ENCODE measurements at places on chromosomes 4 and X.
A peak's percentile ranks its signal among the peaks of the same experiment; 100 is the strongest.

- DNase-seq = no peak
Observed at GRCh38 chr4:186881521-186882220, 158.0 kb upstream of the FAT1 start.

DNA sequence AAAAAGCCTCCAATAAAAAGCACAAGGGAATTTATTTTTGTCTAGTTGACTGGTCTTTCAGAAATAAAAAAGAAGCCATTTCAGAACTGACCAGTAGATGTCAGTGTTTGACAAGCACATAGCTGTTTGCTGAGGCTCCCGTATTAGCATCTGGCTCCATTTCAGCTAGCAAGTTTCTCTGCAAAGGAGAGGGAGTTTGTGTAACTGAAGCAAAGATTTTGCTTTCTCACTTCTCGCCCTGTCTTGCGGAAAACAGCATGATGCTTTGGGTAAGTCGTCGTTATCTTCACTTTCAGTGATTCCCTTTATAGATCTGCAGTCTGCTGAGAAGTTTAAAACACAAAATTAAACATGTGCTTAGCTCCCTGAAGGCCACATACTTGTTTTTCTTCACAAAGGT, 85.5 kb downstream of the CT47B1 start:
- DNase-seq = peak; percentile 71

DNA sequence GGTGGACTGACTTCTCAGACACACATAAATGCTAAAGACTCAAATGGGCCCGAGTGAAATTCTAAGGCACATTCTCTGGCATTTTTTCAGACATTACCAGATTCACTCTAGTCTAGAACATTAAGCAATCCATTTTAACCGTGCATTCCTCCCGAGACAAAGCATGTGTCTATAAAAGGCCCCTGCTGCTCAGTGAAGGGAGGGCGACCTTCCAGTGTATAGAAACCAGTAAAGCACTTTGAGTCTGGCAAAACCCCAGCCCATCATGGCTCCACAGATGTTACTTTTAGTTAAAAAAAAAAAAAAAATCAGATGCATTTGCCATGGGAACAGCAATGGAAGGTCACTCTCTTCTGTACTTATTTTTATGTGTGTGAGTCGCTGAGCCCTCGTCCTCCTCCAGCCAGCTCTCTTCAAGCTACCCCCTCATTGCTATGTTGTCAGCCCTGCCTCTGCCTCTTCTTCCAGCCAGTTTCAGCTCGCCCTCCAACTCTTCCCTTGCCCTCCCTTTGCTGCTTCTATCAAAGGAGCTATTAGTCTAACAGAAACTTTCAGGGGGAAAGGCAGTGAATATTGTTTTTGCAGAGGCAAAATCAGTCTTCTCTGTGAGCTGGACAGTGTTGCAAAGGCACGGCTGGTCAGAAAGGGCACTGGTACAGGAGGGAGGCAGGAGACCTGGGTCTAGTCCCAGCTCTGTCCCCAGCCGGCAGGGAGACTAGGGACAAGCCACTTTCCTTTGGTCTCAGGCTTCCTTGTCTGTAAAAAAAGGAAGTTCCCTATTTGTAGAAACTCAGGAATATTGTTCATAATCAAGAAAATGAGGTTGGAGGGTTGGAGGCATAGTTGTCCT, 644.2 kb downstream of the ZNF674 start:
- no peak for DNase-seq

GRCh38 chr4:16205298-16206164, 20.7 kb downstream of the TAPT1 start:
- no peak for DNase-seq

Measured in left kidney (tissue), 8 donors.